ENCODE measurements at places on chromosomes 5 and 9. TPM values are rescaled to one million over a fixed set of nuclear protein-coding genes. Genes with fewer than 3 reads are reported as not detected.

Gene C9orf152
- total RNA-seq, result not detected

DNA sequence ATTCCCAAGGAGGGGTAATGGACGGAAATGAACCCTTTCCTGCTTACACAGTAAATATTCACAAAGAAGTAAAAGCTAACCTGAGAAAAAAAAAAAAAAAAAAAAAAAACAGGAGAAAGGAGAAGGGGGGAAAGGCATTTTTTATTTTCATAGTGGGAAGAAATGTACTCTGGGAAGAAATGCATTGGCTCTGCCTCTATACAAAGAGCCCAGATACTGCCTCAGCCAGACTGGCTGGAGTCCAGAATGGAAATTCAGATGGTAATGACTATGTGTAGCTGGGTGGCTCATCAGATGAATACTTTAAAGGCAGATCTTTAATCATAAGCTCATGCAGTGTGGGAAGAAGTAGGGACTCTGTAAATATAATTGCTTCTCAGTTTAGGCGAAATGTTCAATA, 124.9 kb upstream of the ZNF608 start:
- no peak overlapping the region for H3K4me3 ChIP-seq
- no peaks in the 10 kb centered on the region for H3K4me1 ChIP-seq
- no peaks in the 10 kb centered on the region for H3K36me3 ChIP-seq
- H3K27ac ChIP-seq, result no peak overlapping the region

DNA sequence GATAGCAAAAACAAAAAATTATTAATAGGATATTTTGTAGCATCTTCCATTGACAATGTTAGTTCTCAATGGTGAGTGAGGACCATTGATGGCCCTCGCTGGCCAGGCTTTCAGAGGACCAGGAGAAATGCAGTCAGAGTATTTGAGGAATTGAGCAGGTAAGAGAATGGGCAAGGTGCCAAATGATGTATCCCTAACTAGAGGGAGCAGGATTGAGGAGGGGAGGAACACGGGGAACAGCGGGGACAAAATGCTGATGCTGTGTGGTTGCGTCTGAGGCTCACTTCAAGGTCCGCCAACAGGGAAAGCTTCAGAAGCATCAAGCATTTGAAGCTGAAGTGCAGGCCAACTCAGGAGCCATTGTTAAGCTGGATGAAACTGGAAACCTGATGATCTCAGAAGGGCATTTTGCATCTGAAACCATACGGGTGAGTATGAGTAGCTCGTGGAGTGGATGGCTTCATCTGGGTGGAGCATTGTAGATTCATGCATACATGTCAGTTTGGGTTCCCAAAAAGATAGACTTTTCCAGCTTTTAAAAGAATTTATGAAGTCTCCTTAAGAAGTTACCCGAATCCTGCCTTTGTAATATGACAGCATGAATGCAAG, 16.2 kb downstream of the SPTAN1 start:
- peaks cover 62% of the 10 kb centered on the region for H3K36me3 ChIP-seq
- H3K27ac ChIP-seq, result no peak overlapping the region
- no peaks in the 10 kb centered on the region for H3K27me3 ChIP-seq
- no peak for DNase-seq
- no peak overlapping the region for H3K4me3 ChIP-seq

DNA sequence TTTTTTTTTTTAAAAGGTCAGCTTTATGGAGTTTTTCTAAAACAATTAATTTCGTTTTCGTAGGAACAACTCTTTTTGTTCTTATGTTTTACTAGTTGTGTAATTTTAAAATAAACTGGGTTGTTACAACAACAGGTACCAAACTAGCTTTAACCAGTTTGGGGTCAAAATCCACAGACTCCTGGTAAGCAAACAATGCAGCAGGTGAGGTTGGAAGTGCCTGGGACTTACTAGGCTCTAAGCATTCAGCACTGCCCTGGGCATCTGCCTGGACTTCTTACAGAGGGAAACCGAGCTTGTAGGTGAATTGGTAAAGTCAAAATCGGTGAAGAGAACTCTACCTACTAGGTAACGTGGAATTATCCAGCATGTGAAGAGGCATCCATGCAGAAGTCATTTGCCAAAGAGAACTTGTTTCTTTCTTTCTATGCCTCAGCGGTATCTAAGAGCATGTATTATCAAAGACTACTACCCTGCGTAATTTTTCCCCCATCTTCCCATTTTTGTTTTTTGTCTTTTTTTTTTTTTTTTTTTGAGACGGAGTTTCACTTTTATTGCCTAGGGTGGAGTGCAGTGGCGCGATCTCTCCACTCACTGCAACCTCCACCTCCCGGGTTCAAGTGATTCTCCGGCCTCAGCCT, 145.4 kb downstream of the KCTD16 start:
- H3K36me3 ChIP-seq, result no peaks in the 10 kb centered on the region
- no peak for DNase-seq
- H3K27me3 ChIP-seq, result no peaks in the 10 kb centered on the region
- H3K27ac ChIP-seq, result no peak overlapping the region

Gene ACER2
- total RNA-seq, result 1.4 TPM

DNA sequence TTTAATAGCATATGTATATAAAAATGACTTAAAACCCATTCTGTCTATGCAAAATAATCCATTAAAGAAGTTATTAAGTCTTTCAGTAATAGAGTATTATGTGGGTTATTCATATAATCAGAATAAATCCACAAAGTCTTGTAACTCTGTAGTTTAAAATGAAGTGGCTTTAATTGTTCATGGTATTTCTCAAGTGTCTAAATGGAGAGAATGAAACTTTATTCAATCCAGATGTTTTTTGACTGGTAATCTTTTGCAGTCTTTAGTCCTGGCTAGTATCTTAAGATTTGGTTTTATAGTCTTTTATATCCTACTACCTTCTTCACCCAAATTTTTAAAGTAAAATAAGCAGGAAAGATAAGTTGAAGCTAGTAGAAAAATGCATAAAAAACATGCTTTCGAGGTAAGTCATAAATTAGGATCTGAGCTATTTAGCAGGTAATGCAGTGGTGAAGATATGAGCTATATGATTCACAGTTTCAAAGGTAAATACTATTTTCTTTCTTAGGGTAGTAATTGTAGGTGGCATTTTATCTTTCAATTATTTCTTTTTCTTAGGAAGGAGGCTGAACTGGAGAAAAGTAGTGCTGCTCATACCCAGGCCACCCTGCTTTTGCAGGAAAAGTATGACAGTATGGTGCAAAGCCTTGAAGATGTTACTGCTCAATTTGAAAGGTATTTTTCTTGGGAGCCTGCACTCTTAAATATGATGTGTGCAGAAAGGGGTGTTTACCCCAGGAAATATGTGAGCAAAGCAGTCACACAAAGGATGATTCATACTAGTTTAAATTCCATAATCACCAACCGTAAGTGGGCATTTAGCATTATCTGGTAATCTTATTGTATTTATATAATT, 17.9 kb downstream of the HMMR start:
- no peak for DNase-seq
- H3K27me3 ChIP-seq, result no peaks in the 10 kb centered on the region
- no peaks in the 10 kb centered on the region for H3K36me3 ChIP-seq
- no peak overlapping the region for H3K27ac ChIP-seq

GRCh38 chr5:40224421-40224820, 455.3 kb upstream of the PTGER4 start:
- no peaks in the 10 kb centered on the region for H3K36me3 ChIP-seq
- H3K27me3 ChIP-seq, result no peaks in the 10 kb centered on the region
- H3K4me3 ChIP-seq, result no peak overlapping the region
- H3K4me1 ChIP-seq, result no peaks in the 10 kb centered on the region
- H3K27ac ChIP-seq, result no peak overlapping the region
- no peak for DNase-seq

Data from T-cell (primary cell).